ENCODE measurements at places on chromosomes 7 and 10.

DNA sequence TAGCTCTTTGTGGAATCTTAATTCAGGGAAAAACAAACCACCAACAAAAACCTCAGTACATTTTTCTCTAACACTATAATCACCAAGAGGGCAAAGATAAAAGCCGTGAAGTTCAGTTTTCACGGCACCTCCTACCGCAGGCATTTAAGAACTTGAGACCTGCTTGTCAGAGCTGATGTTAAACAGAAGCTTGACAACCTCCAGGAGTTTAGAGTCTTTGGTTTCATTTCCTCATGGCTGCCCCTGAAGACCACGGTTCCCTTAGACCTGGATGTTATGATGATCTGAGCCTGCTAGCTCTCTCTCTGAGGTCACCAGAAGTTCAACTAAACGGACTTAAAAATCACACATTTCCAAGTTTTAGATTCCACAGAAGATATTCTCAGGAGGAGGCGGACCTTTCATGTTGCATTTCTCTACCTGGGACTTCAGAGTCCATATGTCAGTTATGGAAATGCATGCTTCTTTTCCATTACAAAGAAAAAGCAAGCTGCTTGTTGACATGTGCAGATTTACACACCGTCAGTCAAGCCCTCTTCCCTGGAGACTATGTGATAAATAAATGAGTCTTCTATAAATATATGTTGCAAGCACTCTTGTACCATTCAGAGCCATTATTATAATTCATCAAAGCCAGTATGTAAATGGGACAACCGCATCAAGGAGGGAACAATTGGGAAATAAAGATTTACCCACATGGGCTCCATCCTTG is 258.0 kb downstream of the GFRA1 start:
- peak; percentile 91 for DNase-seq

DNA sequence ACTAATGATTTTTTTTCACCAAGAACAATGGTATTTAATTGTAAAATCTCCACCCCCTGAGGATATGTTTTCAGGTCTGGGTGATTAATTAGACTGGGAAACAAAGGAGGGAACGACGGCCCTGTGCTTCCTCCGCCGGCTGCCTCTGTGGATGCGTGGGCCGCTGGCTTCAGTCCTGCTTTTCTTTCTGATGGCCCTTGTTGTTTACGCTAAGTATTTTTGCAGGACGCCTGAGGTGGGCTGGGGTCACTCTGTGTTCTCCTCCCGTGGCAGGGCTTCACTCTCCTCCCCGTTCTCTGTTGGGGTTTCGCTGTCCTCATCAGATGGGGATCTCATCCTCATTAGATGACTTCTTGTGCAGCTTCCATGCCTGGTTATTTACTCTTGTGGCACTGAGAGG is 5.2 kb upstream of the ACBD5 start:
- no peak for DNase-seq

DNA sequence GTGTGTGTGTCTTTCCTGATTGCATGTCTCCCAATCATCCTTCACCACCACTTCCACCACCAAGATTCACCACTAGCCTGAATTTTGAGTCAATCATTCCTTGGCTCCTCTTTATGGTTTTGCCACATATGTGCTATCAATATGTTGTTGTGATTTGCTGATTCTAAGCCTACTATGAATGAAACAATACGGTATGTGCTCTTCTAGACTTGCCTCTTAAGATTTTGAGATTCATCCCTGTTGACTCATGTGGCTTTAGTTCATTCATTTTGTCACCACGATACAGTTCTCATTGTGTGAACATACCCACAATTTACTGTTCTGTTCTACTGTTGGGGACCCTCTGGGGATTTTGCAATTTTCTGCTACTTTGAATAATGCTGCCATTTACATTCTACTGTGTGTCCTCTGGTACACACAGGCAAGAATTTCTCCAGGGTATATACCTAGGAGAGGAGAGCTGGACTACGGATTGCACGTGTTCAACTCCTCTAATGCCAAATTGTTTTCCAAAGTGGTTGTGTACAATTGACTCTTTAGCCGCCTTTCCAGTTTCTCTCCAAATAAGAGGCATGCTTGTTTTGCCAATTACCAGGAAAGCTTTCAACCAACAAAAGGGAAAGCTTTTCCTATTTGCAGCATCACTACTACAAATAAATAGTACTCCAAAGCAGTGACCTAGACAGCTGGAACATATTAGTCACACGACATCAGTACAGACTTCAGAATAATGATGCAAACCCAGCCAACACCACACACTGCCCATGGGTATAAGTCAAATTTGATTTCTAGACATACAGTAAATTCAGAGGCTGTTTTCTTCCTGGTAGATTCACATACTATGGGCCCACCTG is 30.0 kb downstream of the SGMS1 start:
- no peak for DNase-seq

- DNase-seq, result peak; percentile 3
Measured at GRCh38 chr7:64045301-64046040, at the start of gene ZNF727. Gene ZNF727 (plus strand): TSS chr7:64045434. CDS start chr7:64045622, 188 bp downstream.

DNA sequence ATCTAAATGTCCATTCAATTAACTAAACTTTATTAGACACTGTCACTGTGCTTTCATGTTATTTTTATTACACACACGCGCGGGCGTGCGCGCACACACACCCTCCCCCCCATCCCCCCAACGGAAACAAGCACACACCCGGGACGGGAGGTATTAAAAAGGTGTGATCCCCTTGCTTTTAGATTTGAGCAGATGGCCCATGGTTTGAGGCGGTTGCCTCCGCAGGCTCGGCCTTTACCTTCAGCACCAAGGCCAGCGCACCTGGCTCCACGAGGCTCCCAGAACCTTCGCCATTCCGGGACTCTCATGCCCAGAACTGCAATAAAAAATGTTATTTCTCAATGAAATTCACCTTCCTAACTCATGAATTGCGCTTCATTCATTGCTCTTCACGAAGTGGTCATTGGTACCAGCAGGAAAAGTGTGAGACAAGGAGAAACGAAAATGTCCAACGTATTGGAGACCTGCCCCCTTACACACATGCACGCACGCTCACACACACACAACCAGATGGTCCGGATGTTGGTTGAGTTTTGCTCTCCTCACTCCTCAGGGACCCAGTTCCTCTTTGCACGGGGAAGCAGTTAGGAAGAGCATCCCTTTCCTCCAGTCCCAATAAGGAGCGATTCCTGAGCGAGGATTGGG is 20.8 kb upstream of the PTF1A start:
- peak; percentile 87 for DNase-seq

GRCh38 chr10:110163192-110163773 is 44.1 kb upstream of the MXI1 start:
- DNase-seq, result no peak

GRCh38 chr10:80760914-80761371 is 223.2 kb downstream of the SH2D4B start:
- no peak for DNase-seq

- no peak for DNase-seq
Measured at GRCh38 chr10:92969151-92969550, 91.4 kb upstream of the CYP26C1 start.

- DNase-seq, result no peak
Measured at GRCh38 chr7:54690050-54690443, 69.0 kb downstream of the SEC61G start.
